ENCODE measurements at places on chromosomes 7 and 10. TPM values are rescaled to one million over a fixed set of nuclear protein-coding genes. Genes with fewer than 3 reads are reported as not detected.

PHYHIPL gene
- 0.06 TPM for total RNA-seq

NEURL1 gene
- 0.10 TPM for total RNA-seq

FGFBP3 gene
- total RNA-seq: 0.21 TPM

CLRN3 gene
- not detected for total RNA-seq

CYP26C1 gene
- not detected for total RNA-seq

PRSS2 gene
- not detected for total RNA-seq

KNDC1 gene
- total RNA-seq: 0.39 TPM

TNS3 gene
- total RNA-seq: 147 TPM

CHST15 gene
- 4.0 TPM for total RNA-seq

GRCh38 chr10:78049851-78050250 lies 16.2 kb downstream of the RPS24 start:
- DNase-seq: no peak

- no peak for DNase-seq
These were observed 26.7 kb downstream of the TRIM8 start for GRCh38 chr10:102670871-102671434.

DNA sequence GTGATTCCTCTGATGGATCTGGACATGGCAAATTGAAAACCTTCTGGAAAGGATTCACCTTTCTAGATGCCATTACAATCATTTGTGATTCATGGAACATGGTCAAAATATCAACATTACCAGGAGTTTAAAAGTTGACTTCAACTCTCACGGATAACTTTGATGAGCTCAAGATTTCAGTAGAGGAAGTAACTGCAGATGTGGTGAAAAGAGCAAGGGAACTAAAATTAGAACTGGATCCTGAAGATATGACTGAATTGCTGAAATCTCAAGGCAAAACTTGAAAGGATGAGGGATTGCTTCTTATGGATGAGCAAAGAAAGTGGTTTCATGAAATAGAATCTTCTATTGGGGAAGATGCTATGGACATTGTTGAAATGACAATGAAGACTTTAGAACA lies 293.6 kb downstream of the ARHGAP12 start:
- DNase-seq: no peak

- no peak for DNase-seq
These were observed 1021.3 kb downstream of the XPNPEP1 start for GRCh38 chr10:108901781-108902618.

DNA sequence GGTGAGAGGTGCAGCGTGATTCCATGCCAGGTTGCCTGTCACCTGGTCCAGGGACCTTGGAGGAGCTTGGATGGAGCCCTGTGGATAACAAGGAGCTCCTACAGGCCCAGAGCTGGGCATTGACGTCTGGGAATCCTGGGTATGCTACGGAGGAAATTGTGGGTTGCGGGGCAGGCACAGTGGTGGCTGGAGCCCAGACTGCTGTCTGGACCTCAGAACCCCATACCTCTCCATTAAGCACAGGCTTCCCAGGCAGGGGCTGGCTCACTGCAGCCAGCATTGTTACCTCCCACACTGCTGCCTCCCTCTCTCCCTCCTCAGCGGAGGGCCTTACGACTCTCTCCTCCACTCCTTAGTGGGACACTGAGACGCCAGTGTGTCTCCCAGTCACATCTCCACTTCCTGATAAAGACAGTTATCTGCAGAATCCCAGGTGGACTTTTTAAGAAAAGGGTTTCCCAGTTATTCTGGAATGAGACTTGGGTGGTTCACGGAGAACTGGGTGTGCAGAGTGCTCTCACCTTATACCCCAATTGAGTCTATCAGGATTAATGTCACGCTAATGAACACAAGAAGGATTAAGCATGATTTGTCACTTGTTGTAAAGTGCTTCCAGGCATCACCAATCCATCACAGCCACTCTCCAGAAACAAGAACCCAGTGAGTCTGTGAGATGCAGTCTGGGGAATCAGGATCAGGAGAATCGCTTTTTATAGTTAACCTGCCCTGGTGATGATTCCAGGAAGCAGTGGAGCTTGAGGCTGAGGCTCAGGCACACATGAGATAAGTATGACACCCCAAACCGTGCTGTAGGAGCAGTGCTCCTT lies 309.4 kb downstream of the RPS24 start:
- DNase-seq: no peak

- DNase-seq: no peak
These were observed 608.2 kb downstream of the GALNT17 start for GRCh38 chr7:71740174-71740560.

GRCh38 chr10:76017733-76018433 lies 586.5 kb downstream of the LRMDA start:
- DNase-seq: no peak

GRCh38 chr7:131288450-131288849 lies 39.2 kb upstream of the MKLN1 start:
- no peak for DNase-seq

- DNase-seq: no peak
These were observed 39.6 kb downstream of the PPIF start for GRCh38 chr10:79386637-79387465.

DNA sequence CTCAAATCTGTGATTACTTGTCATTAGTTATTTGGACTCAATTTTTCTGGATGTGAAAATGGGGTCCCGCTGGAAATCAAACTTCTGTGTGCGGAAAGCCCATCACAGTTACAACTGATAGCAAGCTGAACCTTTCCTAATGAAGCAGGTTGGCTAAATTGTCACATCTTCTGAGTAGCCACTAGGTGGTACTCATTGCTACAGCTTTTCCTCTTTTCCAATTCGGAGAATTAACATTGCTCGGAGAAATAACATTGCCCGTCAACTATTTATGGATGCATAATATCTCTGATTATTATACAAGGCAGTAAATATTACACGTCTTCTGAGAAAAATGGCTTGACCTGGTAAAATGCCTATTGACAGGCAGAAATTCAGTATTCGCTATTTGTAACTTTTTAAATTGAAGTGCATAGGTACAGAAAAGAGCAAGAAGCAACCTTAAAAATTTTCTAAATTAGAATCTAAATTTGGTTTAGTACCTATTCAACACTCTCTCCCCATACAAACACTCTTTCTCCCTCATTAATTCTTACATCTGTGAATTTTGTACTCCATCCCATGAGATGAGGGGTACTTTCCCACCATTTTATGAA lies 17.3 kb upstream of the BLOC1S2 start:
- peak; percentile 20 for DNase-seq

GRCh38 chr7:47045207-47046051 lies 536.5 kb downstream of the TNS3 start:
- peak; percentile 60 for DNase-seq

- DNase-seq: no peak
These were observed 30.9 kb downstream of the FAM20C start for GRCh38 chr7:223118-223800.

- DNase-seq: no peak
These were observed 53.3 kb downstream of the TCERG1L start for GRCh38 chr10:131258256-131258655.

GRCh38 chr10:103769176-103769575 lies 86.2 kb downstream of the SH3PXD2A start:
- DNase-seq: no peak

DNA sequence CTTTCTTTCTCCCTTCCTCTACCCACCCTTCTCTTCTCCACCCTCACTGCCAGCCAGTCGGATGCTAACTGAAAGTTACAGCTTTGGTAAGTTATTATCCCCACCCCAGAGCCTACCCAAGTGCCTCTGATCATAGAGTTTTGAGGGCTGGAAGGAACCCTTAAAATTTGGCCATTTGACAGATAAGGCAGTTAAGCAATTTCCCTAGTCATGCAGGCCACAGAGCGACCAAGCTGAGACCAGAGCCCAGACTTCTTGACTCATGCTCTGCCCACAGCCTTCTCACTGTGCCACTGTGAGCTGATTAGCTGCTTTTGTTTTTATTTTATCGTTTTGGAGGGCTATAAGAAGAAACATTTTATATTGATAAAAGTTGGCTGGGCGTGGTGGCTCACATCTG lies 17.2 kb downstream of the SAP25 start:
- no peak for DNase-seq

DNA sequence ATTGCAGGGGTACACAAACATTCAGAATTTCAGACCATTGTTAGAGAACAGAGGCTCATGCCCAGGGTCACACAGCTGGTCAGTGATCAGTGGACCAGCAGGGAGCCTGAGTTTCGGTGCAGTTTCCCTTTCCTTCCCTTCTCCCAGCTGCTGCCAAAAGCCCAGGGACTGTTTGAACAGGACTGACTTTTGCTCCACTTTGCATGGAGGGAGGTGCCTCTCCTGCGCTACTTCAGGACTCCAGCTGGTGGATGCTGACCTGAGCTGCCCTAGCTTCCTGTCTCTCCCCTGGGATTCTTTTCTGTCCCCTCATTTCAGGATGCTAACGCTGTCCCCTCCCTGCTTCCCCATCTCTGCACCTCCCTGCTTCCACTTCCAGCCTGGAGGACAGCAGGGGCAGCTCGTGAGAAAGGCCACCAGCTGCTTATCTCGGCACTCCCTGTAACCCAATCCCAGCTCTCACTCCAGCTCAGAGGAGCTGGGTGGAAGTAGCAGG lies 14.5 kb downstream of the SH2D4B start:
- no peak for DNase-seq

GRCh38 chr10:86345859-86346798 lies 20.5 kb downstream of the GRID1 start:
- DNase-seq: no peak

DNA sequence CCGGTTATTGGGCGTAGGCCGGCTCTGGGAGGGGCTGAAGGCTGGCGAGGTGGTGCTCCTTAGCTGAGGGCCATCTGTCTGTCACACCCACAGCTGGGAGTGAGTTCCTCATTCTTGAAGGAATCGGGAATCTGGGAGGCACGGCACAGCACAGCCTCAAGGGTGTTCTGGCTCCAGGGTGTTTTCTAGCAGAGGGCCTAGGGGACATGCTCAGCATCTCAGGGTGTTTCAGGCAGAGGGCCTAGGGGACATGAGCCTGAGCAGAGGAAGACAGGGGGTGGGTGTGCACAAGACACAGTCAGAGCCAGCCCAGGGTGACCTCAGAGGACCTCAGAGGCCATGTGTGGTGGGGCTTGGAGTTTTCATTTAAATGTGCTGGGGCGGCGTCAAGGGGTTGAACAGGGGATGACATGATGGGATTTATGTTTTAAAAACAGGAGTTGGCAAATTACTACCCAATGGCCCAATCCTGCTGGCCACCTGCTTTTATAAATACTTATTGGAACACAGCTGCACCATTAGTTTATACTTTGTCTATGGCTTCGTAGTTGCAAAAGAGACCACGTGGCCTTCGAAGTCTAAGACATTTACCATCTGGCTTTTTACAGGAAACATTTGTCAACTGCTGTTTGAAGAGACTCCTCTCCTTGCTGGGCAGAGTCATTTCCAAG lies 121.6 kb downstream of the PRKAG2 start:
- no peak for DNase-seq

GRCh38 chr7:139725077-139725476 lies 52.7 kb downstream of the HIPK2 start:
- DNase-seq: peak; percentile 93

DNA sequence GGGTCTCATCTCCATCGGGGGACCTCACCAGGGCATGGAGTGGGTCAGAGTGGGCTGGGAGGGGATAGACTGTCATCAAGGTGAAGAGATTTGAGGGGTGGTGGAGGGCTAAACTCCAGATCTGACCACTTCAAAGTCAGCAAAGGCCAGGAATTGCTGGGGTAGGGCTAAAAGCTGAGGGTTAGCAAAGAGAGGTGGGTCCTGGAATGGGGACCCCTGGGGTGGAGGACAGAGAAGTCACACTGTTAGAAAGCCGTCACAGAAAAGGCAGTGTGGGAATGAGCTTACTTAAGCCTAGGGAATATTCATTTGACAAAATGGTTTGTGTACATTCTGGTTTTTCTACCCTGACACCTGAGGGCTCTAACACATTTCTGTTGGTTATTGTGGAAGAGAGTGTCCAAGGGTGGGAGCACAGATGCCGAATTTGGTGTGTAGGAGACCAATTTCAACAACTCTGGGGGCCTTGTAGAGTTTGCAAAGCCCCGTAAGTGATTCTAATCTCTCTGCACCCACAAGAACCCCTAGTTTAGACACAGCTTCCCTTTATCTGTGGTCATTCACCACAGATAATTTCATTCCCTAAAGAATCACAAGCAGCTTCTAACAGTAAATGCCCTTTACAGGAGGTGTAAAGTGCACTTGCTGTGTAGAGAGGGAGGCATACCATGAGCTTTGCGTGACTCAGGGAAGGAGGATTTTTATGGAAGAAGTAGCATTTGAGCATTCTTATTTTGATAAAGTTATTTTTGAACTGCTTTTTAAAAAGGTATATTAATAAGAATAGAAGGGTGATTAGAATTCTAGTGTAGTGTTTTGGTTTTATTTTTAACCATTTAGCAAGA lies 6.4 kb downstream of the FBH1 start:
- DNase-seq: no peak

DNA sequence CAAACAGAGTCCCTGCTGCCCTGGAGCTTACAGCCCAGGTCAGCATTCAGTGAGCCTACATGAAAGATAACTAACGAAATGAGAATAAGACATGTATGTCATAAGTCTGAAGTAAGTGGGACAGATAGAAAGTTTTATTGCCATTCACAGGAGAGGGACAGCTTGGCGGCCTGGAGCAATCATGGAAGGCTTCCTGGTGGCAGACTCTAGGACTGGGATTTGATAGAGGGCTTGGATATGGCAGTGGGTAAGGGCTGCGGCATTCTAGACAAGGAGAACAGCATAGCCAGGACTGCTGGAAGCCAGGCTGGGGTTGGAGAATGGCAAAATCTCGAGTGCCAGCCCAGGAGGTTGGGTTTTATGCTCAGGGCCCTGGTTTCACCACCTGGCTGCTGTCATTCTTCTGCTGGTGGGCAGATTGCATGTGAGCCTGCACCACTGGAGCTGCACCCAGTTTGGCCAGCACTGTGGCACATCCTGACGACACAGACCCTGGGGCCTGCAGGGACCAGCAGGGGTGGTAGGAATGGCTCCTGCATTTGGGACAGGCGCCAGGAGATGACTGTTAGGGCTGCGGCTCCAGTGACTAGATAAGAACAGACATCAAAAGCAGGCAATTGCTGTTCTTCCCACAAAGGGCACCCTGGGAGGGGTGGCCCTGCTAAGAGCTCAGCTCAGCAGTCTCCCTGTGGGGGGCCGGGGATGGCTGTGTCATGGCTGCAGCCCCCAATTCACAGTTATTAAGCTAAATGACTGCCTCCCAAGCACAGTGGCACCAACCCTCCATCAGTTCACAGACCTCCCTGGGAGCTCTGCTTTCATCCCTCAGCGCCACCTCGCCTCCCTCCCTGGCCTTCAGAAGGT lies 161.1 kb downstream of the RPS24 start:
- peak; percentile 23 for DNase-seq

DNA sequence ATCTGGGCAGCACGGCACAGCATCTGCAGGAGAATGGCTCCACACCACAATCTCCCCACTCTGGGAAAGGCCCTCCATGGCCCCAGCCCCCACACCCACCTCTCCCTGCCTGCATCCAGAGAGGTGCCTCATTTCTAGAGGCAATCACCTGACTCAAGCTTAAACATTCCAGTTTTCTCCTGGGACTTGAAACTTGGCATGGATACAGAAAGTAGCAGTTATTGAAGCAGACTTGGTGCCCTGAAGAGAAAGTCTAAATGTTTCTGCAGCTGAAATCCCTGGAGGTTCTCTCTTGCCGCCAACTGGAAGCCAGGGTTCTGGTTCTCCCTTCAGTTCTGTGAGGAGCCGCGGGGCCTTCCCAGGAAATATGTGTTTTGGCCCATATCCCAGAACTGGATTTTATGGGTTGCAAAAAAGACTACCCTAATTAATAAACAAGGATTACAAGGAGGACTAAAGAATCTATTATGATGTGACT lies 122.8 kb downstream of the SKIDA1 start:
- peak; percentile 16 for DNase-seq

- no peak for DNase-seq
These were observed 270.5 kb downstream of the POU6F2 start for GRCh38 chr7:39248041-39248691.

Measured in H4 (cell line).